ENCODE measurements at places on chromosomes 1 and 21. TPM values are rescaled to one million over a fixed set of nuclear protein-coding genes. Genes with fewer than 3 reads are reported as not detected.

DIRAS3 gene
- not detected for total RNA-seq

DNAH14 gene
- 0.82 TPM for total RNA-seq

FLG gene
- total RNA-seq: not detected

SELE gene
- not detected for total RNA-seq

CYP4A11 gene
- total RNA-seq: not detected

LGR6 gene
- not detected for total RNA-seq

PDPN gene
- not detected for total RNA-seq

THAP3 gene
- 18.2 TPM for total RNA-seq

All from activated CD4-positive, alpha-beta T cell treated with anti-CD3 and anti-CD28 coated beads, Interleukin-2, amount 10 ng/mL, durations not matched to agents 7 days and 5 days (primary cell).